Stimulated activated CD8-positive, alpha-beta memory T cell treated with anti-CD3 and anti-CD28 coated beads, Interleukin-2, amount 100 ng/mL, for 1 hour (primary cell): ENCODE measurements at places on chromosomes 6 and 20.

- DNase-seq, result no peak
These were observed 71.5 kb downstream of the SLC23A2 start for GRCh38 chr20:4929686-4930397.

DNA sequence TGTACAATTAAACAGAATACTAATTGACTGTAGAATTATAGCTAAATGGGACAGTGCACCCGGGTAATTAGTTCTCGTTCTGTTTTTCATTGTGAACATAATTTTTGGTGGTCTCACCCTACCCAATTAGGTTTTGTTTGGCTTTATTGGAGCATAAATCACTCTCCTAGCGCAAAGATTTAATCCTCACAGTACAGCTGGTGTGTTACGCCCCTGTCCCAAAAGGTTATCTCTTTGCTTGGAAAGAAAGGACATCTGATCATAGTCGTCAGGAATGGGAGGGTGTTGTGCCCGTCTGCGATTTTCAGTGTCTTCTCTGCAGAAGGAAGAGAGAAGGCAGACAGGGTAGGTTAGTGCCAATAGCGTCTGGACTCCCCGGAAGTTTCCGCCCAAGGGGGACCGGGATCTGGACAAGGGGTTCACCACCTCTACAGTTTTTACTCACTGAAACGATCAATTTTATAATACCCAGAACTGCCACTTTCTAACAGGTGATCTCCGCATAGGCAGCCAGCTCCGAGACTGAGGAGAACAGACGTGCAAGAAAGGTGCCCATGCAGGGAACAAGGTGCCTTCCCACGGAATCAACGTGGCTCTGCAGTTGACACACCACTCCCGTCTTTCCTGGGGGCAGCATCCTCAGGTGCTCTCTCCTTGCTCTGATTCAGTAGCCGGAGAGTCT, 617.4 kb upstream of the CDH4 start:
- no peak for DNase-seq

- no peak for DNase-seq
These were observed 170.8 kb upstream of the PHACTR1 start for GRCh38 chr6:12545619-12546409.

- no peak for DNase-seq
These were observed 298.8 kb upstream of the MAP3K7 start for GRCh38 chr6:90885611-90886056.

DNA sequence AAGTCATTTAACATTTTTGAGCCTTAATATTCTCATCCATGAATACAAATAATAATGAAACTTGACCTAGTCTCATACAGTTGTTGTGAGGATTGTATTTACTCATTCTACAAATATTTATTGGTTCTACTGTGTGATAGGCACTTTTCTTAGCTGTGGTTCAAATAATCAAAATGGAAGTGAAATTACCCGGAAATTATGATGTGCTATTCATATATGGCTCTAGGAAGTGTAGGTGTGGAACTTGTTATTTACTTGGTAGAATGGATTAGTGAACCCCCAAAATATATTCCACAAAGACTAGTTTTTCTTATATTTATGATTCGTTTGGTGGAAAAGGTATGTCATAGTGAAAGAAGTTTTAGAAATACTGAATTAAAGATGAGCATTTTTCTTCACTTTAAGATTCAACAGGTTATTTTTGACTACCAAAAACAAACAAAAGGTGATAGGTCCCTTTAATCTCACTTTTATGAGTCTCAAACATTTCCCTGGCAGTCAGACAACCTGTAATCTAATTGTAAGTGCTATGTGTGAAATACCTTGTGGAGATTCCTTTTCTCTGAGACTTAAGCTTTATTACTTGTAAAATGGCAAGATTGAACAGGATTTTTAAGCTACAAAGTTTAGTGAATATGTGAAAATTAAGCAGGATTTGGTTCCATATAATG, 77.8 kb downstream of the STXBP5 start:
- DNase-seq, result no peak

GRCh38 chr6:169794317-169795055, 43.1 kb downstream of the ERMARD start:
- DNase-seq, result no peak

DNA sequence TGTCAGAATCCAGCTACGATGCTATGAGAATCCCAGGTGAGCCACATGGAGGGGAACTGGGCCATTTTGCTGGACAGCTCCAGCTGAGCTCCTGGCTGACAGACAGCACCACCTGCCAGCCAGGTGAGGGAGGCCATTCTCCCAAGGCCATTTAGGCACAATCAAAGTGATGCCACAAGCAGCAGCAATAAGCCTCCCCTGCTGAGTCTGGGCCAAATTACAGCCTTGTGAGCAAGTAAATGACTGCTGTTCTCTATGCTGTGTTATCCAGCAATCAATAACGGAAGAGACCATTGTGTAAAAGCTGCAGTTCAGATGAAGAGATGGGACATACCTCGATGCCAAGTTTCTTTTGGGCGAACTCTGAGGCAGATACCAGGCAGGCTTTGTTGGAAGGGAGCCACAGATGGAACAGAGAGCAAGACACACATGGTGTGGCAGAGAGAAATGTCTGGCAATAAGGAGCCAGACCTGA, 14.0 kb upstream of the SCGN start:
- DNase-seq, result no peak

- DNase-seq, result no peak
These were observed 22.6 kb upstream of the XRN2 start for GRCh38 chr20:21280522-21281016.
